ENCODE measurements at places on chromosomes 2 and 18.

DNA sequence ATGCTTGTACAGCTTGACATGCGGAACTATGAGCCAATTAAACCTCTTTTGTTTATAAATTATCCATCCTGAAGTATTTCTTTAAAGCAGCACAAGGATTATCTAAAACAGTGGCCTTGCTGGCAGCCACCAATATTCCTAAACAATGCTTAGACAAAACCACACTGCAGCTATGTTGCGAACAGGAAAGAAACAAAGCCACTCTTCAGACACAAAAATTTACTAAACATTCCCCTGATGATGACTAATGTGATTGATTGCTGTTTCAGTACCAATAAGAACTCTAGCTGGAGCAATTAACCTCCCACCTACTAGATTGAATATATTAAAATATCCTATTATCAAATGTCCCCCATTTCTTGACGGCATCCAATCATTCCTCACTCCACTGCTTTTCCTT, 325.8 kb upstream of the REG3G start:
- DNase-seq = no peak

- no peak for DNase-seq
Measured at GRCh38 chr18:32274307-32274706, 84.5 kb downstream of the MEP1B start.

DNA sequence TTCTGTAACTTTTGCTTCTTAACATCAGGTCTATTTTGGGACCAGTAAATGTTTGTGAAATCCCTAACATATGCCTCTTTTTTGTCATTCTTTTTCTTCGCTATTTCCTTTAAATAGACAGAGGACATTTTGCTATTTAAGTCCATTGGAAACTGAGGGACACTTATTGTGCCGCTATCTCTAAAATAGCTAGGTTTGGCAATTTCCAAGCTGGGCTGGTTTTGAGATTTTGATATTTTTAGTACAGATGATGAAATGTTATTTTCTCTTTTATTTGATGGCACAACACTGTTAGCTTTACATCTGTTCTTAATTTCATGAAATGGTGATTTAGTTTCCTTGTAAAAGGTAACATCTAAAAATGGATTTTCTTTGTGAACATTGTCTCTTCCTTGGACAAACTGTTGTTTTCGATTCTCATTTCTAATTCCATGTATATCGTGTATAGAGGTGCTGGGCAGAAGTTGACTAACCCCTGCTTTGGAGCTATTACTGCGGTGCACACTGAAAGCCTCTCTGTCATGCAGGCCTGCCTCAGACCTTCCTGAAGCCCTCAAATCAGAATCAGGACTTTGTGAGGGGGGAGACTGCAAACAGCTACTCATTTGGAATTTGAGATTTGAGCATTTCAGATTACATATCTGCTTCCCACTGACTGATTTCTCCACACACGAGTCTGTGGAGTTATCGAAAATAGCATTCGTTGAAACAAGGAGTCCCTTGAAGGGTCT, 594 bp downstream of the RAD51AP2 start:
- DNase-seq = peak; percentile 13

DNA sequence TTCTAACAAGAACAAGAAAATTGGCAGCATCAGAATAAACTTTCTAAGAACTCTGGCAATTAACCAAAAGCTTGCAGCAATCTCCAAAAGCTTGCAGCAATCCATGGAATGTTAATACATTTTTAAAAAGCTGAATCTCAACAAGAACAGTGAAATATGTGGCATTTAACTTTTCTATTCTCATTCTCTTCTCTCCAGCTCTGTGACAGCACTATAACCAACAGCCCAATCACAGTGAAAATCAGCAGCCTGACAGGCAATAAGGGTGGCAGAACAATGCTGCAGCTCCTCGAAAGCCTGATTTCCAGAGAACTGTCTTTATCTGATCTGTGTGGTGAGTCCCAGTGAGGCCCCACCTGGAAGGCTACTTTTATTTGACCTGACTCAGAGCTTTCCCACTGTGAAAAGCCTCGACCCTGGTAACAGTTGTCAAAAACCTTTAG, 60.0 kb downstream of the TMEM131 start:
- peak; percentile 22 for DNase-seq

DNA sequence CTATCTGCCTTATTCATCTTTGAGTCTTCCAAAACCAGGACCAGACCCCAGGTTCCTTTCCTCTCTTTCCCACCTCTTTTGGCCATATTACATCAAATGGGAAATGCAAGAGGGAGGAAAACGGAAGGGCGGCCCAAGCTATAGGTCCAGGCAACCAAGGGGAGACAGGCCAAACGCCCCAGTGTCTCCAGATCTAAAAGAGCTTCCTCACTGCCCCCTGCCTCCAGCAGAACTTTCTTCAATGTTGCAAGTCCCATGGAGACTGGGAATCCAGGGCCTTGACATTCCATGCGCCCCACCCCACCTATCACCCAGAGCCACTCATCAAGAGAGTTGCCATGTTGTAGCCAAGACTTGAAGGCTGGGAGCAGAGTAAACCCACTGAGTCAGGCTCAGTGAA, 15.4 kb downstream of the TNS1 start:
- no peak for DNase-seq

GRCh38 chr2:96734880-96735583, 4.8 kb downstream of the LMAN2L start:
- DNase-seq = no peak

DNA sequence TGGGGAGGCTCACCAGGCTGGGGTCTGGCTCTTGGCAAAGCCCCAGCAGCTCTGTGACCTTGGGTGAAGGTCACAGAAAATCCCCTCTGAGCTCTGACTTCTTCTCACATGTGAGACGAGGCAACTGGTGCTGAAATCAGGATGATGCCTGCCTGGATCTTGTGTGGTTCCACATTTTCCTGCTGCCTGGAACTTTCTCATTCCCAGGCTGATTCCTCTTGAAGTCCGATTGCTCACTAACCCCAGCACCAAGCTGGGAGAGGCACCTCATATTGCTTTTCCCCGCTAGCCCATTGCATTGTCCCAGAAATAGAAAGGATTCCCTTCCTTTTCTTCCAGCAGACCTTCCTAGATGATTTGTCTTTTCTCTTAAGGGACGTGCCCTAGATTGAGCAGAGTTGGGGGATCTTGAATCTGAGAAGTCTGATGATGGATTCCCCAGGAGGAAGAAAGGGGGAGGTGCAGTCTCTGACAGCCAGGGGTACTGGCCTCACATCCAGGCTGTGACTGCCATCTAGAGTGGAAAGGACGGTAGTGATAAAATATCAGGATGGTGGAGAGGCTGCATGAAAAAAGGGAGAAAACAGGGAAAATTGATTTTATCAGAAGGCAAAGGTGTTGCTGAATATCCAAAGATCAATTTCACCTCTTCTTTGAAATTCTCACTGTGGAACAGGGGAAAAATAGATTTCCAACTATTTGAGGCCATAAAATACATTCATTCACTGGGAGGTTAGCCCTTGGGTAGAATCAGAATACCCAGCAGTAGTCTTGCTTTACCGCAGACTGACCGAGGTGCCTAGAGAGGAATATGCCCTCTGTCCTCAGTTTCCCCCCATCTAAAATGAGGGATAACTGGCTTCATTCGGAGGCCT, 96.3 kb downstream of the FAM210A start:
- DNase-seq = peak; percentile 94

Data from H7 (cell line).